ENCODE measurements at places on chromosomes 2 and 18.
A peak's percentile ranks its signal among the peaks of the same experiment; 100 is the strongest.

GRCh38 chr2:163490281-163490680, 245.5 kb downstream of the FIGN start:
- no peak for DNase-seq

- no peak for DNase-seq
These were observed 162.7 kb downstream of the MYO3B start for GRCh38 chr2:170340693-170341068.

DNA sequence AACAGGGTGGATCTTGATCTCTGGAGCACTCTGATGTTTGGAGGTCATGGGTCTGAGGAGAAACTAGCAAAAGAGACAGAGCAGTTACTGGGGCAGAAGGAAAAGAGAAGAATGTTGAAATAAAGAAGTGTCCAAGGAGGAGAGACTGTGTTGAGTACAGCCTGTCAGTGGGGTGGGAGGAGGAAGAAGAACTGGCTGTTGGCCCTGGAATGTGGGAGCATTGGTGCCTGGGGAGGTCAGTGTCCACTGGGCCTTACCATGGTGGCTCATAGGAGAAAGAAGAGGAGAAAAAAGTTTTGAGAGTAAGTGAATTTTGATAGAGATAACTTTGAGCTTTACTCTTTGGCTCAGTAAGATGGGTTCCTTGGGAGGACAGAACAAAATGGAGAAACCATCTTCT, 499.0 kb downstream of the TXNL1 start:
- no peak for DNase-seq

DNA sequence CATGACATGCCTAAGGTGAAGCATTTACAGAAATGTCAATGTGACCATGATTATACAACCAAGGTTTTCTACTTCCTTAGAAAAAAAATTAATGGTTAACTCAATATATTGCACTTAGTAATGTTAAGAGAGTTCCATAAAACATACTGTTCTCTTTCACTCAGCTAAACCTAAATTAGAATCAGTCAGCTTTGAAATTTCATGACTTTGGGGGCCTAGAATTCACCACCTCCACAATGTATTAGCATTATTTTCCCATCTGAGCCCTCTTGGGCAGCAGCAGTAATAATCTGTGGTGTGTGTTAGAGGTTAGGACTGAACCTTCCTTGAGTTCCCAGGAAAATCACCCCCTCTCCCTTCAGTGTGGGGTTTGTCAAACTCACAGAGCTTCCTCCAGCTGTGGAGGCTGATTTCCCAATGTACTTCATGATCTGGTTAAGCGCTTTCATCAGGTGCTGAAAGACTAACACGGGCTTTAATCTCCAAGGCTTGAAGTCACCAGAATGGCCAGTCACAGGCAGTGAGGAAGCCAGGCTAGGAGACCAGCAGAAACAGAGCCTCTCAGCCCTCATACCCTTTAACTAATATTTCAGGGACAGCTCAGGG, 7.1 kb upstream of the UPP2 start:
- DNase-seq: no peak

GRCh38 chr2:67881816-67882215, 181.0 kb downstream of the C1D start:
- DNase-seq: no peak

DNA sequence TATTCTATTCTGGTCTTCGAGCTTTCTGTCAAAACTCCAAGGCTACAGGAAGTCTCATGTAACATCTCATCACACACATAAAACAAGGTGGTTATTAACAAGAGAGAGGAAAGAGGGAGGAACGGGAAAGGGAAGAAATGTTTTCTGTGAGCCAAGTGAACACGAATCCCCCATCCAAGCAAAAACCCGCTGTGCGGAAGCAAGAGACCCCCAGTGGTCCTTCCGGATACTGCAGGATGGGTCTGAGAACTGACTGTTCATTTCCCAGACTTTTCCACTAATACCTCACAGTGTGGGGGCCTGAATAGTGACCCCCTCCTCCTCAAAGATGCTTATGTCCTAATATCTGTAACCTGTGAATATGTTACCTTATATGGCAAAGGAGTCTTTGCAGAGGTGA, 19.0 kb upstream of the DIPK1C start:
- peak; percentile 23 for DNase-seq

GRCh38 chr2:9287400-9288045, 80.9 kb downstream of the ASAP2 start:
- DNase-seq: no peak

GRCh38 chr2:141630407-141630930, 500.3 kb downstream of the LRP1B start:
- no peak for DNase-seq

GRCh38 chr2:50582164-50582563, 449.8 kb downstream of the NRXN1 start:
- DNase-seq: no peak

DNA sequence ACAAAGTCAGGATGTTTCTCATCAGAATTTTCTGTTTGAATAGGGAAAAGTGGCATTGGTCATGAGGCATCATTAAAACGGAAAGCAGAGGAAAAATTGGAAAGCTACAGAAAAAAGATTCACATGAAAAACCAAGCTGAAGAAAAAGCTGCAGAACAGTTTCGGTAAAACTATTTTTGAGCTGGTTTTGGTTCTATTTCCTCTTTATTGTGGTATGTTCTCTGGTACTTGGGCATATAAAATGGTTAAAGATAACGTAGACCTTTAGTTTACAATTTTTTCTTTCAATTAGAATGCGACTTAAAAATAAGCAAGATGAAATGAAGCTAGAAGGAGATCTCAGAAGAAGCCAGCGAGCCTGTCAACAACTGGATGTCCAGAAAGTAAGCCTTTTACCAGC, 7.6 kb downstream of the GPATCH11 start:
- DNase-seq: no peak

- no peak for DNase-seq
These were observed 120.2 kb upstream of the ZNF516 start for GRCh38 chr18:76615065-76615733.

- DNase-seq: no peak
These were observed 97.1 kb downstream of the ACKR3 start for GRCh38 chr2:236666646-236667204.

GRCh38 chr2:238277695-238278094, 10.7 kb downstream of the PER2 start:
- DNase-seq: no peak

- no peak for DNase-seq
These were observed 4.2 kb downstream of the TTC27 start for GRCh38 chr2:32632089-32632488.

DNA sequence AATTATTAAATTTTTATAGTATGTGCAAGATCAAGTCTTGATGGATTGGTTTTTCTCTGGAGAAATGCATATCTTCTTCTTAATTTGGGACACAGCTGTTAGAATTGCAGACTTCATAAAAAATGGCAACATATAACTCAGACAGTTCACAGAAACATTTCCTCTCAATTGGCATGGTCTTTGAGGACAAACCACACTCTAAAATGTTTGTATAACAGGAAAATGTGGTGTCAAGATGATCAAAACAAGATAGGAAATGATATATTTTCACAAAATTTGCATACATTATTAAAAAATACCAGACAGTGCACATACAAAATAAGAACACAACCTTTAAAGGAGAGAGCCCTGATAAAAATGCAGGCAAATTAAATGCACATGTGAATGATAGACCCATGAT, 63.9 kb downstream of the ICOS start:
- no peak for DNase-seq

DNA sequence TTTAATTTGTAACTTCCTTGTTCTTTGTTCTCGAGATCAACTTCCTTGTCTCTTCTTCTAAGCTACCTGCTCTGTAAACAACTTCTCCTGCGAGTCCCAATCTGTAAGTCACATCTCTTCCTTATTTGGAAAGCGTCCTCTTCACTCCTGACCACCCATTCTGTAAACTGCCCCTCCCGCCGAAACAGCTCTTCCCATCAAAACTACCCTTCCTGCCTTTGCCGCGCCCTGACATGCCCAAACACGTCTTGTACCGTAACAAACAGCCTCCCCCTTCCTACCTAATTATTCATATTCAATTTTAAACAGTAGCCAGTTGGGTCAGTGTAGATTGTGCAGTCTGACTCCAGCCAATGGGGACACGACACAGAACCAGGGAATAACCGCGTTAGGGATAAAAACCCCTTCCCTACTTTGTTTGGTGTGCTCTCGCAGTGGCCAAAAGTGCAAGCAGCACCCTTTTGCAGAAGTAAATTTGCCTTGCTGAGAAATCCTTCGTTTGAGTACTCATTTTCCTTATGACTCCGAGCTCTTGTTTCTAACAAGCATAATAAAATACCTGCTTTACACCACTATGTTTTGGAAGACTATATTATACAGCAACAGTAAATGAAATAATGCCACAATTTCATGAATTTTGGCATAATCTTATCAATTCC, 39.8 kb downstream of the PIAS2 start:
- DNase-seq: peak; percentile 77

DNA sequence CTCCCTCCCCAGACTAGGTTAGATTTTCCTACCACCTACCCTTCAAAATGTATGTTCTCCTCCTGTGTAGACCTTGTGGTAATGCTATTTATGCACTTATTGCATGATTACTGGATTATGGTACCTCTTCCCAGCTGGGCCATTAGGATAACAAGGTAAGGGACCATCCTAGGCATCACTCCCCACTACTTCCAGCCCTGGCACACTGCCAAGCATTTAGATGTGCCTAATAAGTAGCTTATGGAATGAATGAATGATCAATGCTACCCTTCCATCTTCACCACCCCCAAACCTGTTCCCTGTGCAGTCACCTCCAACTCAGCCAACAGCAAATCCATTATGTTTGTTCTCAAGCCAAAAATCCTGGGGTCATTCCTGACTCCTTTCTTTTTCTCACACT, 93.4 kb downstream of the C1QL2 start:
- DNase-seq: no peak

- DNase-seq: no peak
These were observed 34.1 kb downstream of the GLI2 start for GRCh38 chr2:120769787-120770120.

GRCh38 chr2:205612636-205613035, 69.7 kb upstream of the NRP2 start:
- peak; percentile 68 for DNase-seq

- DNase-seq: no peak
These were observed 60.7 kb downstream of the TTC27 start for GRCh38 chr2:32688541-32688940.

DNA sequence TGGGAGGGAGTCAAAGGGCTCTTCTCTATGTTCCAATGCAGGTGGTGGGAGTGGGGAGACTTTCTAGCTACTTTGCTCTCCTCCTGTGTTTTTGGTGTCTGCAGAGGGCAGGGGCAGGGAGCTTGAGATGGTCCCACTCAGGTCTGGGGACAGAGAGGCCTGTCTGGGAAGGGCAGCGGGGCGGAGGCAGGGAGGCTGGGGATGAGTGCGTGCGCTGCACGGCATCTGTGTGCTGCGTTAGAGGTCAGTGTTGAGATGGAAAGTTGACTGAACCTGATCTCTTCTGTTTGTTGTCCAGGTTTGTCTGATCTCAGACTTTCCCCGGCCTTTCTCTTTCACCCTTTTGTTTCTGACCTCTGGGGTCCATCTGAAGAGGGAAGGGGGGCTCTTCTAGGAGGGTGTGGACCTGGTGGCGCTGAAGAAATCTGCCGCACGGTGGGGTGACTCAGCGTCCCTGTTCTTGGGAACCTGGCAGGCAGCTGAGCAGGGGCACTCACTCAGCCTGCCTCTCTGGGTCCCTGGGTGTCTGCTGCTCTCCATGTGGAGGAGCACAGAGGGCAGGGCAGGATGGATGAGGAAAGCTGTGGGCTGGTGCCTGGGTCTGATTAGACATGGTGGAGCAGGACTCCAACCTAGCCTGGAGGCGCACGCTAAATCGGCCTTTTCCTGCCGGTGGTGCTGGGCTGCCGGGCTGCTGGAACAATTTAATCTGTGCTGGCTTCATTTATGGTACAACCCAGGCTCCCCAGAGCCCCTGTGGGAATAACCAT, 24.1 kb downstream of the IGFBP2 start:
- no peak for DNase-seq

DNA sequence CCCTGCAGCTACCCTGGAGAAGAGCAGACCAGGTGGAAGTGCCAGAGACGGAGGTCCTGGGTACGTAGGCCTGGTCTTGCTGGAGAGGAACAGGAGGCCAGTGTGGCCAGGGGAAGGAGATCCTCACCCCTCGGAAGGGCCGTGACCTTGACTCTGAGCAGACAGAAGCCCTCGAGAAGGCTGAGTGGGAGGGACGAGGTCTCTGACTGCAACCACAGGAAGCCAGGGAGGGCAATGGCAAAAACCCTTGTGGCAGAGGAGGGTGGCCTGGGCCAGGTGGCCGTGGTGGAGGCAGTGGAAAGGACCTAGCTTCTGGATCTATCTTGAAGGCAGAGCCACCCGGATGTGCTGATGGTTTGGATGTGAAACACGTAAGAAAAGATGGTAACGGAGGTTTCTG, 28.1 kb downstream of the THAP4 start:
- DNase-seq: no peak

GRCh38 chr2:177733-178132, 86.1 kb downstream of the SH3YL1 start:
- no peak for DNase-seq

- no peak for DNase-seq
These were observed 796.4 kb upstream of the CDH2 start for GRCh38 chr18:28973324-28973723.

GRCh38 chr2:201182650-201183364, at the start of gene CASP10:
TSS of gene CASP10 (plus strand) at chr2:201183141. CDS start at chr2:201185778, 2,637 bp downstream.
- DNase-seq: peak; percentile 94

GRCh38 chr18:62844850-62845643, 129.7 kb downstream of the PHLPP1 start:
- DNase-seq: no peak

DNA sequence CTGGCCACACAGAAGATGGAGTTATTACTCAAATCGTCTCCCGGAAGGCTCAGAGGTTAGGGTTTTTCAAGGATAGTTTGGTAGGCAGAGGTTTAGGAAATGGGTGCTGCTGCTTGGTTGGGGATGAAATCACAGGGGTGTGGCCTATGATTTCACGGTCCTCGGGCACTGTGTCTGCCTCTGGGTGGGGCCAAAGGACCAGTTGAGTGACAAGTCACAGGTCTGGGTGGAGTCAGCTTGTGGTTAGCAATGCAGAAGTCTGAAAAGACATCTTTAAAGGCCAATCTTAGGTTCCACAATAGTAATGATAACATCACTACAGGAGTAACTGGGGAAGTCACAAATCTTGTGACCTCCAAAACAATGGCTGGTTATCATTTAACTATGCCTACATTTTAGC, 387.8 kb downstream of the ZNF521 start:
- peak; percentile 75 for DNase-seq

DNA sequence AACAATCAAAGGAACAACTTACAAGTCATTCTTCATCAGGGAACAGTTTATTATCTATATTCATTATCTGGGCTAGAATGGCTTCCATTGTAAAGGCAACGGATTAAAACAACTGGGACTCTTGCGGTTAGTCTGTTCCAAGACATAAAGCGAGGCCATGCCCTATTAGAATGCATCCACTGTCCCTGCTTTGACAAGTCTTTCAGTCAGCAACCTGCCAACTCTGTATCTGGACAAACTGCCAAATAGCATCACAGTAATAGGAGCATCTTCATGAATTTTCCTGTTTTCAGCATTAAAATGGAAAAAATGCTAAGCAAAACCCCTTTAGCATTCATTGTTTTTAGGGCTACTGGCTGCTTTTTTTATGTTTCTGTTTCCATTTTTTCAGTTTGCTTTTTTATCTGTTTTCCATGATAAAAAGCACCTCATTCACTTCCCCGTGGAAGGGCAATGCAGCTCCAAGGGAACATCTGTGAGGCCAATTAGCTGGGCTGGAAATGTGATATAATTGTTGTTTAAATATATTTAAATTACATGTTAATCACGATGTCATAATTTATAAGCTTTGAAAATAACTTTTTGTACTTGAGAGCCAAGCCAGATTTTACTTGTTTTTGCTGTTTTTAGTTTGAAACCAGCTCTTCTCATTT, 834.3 kb downstream of the CPS1 start:
- DNase-seq: no peak

Measured in KBM-7 (cell line).